ENCODE measurements at places on chromosomes 7 and 10.
A peak's percentile ranks its signal among the peaks of the same experiment; 100 is the strongest.

DNA sequence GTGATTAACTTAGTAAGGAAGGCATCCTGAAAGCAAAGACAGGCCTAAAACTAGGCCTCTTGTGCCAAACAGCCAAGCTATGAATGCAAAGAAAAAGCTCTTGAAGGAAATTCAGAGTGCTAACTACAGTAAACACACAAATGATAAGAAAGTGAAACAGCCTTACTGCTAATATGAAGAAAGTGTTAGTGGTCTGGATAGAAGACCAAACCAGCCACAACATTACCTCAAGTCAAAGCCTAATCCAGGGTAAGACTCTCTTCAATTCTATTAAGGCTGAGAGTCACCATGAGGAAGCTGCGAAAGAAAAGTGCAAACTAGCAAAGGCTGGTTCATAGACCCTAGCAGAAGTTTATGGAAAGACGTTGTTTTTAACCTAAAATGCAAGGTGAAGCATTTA, 66.0 kb downstream of the IPMK start:
- no peak for DNase-seq

GRCh38 chr7:105387508-105388355, 989 bp downstream of the SRPK2 start:
- peak; percentile 67 for DNase-seq

GRCh38 chr10:110632591-110633215, 11.4 kb upstream of the RBM20 start:
- DNase-seq: peak; percentile 79

DNA sequence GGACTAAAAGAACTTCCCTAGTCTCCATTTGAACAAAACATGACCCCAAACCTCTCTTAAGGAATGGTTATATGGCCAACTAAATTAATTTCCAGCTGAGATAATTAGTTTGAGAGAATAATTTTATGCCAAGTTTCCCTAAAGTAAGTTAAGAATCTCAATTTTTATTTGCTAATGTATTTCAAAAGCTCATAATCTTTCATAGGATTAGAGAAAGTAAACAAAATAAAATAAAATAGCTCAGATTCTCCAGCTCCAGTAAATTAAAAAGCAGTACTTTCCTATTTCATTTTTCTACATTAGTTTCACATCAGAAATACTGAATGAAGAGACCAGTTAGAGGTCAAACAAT, 44.4 kb downstream of the ENO4 start:
- DNase-seq: no peak

DNA sequence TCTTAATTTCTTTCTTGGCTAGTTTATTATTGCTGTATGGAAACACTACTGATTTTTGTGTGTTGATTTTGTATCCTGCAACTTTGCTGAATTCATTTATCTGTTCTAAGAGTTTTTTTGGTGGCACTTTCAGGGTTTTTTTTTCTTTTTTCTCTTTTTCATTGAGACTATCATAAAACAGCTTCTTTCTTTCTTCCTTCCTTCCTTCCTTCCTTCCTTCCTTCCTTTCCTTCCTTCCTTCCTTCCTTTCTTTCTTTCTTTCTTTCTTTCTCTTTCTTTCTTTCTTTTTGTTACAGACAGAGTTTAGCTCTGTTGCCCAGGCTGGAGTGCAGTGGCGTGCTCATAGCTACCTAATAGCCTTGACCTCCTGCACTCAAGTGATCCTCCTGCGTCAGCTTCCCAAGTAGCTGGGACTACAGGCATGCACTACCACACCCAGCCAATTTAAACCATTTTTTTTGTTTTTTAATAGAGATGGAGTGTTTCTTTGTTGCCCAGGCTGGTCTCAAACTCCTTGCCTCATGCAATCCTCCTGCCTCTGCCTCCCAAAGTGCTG, 72.3 kb downstream of the ZNF503 start:
- DNase-seq: no peak

GRCh38 chr10:103660364-103661197, 167.1 kb downstream of the NEURL1 start:
- no peak for DNase-seq
